ENCODE measurements at places on chromosomes 12 and 14.

DNA sequence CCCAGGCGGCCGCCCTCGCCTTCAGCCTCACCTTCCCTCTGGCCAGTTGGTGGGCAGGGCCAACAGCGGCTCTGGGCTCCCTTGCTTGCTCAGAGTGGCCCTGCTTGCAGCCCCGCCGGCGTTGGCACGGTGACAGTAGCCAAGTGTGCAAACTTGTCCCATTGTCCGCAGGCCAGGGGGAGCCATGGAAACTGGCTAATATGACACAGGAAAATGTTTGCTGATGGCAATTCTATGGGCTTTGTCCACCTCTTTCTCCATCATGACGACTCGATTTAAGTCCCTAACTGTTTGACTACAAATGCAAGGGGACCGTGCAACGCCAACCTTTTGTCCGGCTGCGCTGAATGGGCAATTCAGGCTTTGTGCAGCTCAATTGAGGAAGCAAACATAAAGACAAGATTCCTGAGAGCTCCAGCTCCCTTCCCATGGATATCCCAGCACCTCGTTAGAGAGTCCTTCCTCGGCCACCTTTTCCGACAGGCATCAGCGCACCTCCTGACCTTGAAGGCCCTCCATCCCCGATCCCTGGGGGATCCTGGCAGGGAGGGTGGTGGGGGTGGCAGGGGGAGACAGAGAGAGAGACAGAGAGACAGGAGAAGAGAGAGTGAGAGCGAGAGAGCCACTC, 785 bp upstream of the FAM181A start:
- no peak for DNase-seq

DNA sequence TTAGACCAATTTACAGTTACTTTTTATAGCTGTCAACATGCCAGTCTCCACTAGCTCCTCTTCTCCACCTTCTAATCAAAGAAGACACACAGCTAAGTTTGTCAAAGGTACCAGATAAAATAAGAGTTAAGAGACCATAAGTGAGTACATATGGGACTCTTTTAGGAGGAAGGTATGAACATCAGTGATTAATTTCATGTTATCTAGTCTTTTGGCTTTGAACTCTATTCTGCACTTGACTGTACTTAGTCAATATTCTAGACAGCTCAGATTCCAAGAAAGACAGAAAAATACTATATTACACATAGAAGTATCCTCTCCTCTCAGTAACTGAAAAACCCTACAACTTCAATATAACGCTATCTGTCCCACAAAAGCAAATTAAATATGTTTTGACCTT, 28.1 kb downstream of the CAPRIN2 start:
- no peak for DNase-seq

DNA sequence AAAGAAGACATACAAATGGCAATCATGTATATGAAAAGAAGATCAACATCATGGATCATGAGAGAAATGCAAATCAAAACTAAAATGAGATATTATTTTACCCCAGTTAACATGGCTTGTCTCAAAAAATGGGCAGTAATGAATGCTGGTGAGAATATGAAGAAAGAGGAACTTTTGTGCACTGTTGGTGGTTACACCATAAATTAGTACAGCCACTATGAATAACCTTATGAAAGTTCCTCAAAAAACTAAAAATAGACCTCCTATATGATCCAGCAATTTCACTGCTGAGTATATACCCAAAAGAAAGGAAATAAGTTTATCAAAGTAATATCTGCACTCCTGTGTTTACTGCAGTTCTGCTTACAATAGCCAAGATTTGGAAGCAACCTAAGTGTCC, 151.7 kb downstream of the PDZRN4 start:
- no peak for DNase-seq

DNA sequence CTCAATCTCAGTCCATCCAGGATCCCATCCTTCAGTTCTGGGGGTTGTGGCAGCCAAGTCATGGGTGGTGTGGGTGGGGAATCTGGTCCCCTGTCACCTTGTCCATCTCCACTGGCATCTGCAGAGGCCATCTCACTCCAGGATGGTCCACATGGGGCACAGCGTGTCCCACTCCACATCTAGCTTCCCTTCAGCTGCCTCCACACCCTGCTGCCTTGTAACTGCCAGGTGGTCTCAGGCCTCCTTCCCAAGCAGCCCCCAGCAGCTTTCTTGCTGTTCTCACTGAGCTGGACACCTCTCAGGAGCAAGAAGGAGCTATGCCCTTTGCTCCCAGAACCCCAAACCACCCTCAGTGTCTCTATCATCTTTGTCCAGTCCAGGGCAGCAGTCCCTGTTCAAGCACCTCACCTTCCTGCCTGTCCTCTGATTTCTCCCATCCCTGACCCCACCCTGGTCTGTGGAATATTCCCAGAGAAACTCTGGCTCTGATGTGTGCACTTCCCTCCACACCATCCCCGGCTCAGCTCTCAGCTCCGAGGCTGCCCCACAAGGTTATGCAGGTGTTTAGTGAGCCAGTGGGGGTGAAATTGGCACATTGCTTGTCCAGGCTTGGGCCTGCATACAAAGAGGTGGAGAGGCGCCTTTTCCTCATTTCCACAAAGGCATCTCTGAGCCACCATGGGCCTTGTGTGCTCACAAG, 13.7 kb upstream of the DYNC1H1 start:
- DNase-seq, result no peak

- DNase-seq, result no peak
These were observed 134.6 kb upstream of the EVL start for GRCh38 chr14:99930420-99931274.

GRCh38 chr12:93645702-93646101, 31.5 kb upstream of the CRADD start:
- DNase-seq, result no peak

DNA sequence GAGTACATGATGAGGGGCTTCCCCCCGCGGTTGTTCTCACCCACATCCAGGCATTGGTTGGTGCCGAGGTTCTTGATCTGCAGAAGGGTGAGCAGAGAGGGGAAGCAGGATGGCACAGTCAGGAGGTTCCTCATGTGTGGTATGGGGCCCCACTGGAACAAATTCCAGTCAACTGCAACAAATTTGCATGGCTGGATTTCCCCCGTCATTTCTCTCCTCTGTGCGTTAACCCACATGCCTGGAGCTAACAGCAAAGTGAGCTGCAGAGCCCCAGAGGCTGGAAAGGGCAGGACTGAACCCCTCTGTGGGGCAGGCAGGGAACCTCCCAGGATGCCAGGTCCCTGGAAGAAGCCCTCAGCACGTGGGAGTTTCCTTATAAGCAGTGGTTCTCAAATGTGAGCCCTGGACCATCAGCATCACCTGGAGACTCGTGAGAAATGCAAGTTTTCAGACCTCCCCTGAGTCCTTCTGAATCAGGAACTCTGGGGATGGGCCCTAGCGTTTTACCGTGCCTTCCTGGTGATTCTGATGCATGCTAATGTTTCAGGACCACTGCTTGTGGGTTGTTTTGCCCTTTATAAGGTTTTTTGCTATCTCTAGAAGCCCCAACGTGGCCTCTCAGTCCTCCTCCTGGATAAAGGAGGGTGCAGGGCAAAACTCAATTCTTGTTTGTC, 11.0 kb upstream of the CELA1 start:
- DNase-seq, result no peak

- DNase-seq, result no peak
These were observed 7.5 kb downstream of the MPHOSPH9 start for GRCh38 chr12:123225443-123225842.

GRCh38 chr14:45247427-45247826, 5.6 kb downstream of the MIS18BP1 start:
- no peak for DNase-seq

- no peak for DNase-seq
These were observed 19.4 kb upstream of the PARP11 start for GRCh38 chr12:3892631-3893030.

- no peak for DNase-seq
These were observed 44.8 kb downstream of the WDR20 start for GRCh38 chr14:102184316-102185035.

DNA sequence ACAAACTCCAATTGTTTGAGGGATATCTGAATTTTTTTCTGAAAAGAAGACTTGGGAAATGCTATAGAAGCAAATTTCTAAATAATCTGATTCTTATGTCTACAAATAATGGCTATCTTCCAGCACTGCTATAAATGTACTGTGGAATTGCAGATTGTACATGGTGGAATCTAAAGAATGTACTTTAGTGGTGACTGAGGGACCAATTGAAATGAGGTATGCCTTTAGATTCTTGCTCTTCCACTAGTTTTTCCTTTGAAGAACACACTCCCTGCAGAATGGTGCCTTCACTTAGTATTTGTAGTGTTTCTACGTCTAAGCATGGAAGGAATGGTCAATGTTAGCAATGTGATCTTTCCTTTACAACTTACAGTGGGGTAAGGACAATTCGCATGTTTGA, 11.7 kb upstream of the PRB4 start:
- DNase-seq, result no peak

GRCh38 chr12:129994634-129995033, 90.8 kb upstream of the TMEM132D start:
- no peak for DNase-seq

GRCh38 chr14:57634335-57634734, 140.7 kb upstream of the CCDC198 start:
- DNase-seq, result no peak

DNA sequence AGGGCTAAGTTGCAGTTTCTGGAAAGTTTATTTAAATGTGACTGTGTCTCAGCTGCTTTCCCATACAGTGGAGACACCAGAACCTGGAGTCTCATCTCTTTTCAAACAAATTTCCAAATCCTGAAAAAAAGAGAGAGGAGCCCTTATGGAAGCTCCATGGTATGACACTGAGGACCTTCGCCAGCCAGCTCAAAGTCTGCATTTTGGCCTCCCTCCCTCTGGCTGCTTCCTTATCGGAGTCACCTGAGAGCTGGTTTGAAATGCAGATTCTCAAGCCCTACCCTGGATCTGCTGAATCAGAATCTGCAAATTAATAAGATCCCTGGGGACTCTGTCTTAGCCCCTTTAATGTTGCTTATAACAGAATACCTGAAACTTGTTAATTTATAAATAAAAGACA, 21.7 kb upstream of the JDP2 start:
- DNase-seq, result no peak

DNA sequence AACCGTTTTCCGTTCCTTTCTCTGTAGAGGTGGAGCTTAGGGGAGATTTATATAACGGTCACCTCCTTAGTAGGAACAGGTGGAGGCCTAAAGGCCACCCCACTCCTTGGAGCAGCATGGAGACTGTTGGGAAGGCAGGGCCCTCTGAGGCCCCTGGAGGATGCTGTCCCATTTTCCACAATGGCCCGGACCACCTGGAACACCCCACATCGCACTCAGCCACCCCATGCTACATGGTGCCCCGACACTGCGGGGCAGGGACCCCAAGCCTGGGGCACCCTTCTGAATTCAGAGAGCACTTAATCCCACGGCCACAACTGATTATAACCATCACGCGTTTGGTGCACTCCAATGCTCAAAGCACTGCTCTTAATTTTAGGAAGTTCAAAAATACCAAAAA, 41.4 kb downstream of the C14orf132 start:
- DNase-seq, result no peak

GRCh38 chr14:72126561-72126960, 194.3 kb downstream of the RGS6 start:
- no peak for DNase-seq

DNA sequence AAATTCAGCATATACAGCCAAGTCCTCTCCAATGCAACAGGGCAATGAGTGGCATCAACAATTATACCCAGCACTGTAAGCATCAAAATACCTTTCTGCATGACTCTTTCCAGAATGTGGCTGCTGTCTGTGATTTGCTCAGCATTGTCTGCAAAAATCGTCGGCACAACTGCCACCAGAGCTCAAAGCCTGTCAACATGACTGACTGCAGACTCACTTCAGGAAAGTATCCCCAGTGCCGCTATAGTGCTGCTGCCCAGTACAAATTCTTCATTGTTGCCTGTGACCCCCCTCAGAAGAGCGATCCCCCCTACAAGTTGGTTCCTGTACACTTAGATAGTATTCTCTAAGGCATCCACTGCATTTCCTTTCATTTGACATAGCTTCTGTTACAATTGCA, 735 bp downstream of the RNASE6 start:
- no peak for DNase-seq

GRCh38 chr12:823028-823698, 70.8 kb downstream of the WNK1 start:
- no peak for DNase-seq

DNA sequence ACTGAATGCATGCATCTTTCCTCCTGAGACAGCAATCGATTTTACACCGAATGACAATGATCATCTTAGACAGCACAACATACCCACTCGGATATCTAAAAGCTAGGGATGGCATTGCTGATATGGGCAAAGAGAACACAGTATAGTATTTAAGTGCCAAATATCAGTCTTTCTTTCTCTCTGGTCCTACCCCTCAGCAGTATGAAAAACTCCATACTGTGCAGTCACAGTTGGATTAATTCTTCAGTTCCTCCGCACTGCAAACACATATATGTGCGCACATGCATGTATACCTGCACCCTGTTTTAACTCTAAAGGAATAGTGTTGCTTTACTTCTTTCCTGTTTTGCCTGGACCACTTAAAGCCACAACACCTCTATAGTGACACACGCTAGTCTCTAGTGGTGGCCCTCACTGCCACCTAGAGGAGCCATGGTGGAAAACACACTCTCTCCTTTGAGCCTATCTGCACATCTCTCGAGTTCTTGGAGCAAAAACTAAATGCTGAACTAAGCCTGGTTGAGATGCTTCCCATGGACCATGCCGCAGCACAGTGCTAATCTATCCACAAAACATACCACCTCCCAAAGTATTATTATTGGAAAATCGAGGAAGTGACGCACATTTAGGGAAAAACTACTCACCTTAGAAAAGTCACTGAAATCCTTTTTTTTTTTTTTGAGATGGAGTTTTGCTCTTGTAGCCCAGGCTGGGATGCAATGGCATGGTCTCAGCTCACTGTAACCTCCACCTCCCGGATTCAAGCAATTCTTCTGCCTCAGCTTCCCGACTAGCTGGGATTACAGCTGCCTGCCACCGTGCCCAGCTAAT, 11.9 kb downstream of the TMEM52B start:
- peak; percentile 16 for DNase-seq

DNA sequence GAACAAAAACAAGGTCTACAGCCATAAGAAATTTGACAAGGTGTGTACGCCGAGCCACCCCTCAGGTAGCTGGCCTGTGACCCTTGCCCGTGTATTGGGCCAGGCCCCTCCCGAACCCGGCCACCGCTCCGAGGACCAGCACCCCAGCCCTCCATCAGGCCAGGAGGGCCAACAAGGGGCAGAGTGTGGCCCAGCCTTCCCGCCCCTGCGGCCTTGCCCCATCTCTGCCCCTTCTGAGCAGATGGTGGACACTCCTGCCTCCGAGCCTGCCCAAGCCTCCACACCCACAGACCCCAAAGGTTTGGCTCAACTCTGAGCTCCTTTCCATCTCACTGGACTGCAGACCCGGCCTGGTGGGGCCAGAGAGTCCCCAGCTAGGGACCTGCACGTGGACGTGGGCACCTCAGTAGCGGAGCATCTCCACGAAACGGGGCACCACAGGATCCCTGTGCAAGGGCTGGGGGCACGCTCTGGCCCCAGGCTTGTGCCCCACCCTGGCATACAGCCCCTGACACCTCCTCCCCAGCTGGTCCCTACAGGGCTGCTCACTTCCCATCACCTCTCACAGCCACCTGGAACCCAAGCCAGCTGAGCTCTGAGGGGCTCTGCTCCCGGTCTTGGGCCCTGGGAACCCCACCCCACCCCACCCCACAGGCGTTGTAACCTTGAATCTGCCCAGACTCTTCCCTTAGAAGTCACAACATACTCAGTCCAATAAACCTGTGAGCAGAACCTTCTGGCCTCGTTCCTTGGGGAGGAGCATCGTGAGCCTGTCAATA, 3.3 kb downstream of the P2RX2 start:
- DNase-seq, result no peak

- DNase-seq, result no peak
These were observed 13.6 kb upstream of the AQP2 start for GRCh38 chr12:49936925-49937324.

- no peak for DNase-seq
These were observed 10.9 kb upstream of the NGB start for GRCh38 chr14:77281852-77282410.
